ENCODE measurements at places on chromosomes 11 and 22.

DNA sequence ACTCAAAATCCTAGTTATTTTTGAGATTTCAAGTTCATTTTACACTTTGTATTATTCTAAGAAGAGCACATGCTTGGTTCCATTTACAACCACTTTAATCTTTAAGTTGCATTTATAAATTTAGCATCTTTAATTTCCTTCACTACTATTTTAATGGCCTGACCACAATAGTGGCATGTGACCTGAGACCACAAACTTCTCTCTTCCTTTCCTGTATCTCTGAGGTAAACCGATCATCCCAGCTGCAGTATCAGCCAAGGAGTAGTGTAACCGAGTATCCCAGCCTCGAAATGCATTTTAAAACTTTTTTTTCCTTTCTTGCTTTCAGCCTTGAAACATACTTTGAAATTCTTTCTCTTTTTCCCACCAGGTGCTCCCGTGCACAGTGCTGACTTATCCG is 28.7 kb upstream of the CBX6 start:
- DNase-seq: no peak

DNA sequence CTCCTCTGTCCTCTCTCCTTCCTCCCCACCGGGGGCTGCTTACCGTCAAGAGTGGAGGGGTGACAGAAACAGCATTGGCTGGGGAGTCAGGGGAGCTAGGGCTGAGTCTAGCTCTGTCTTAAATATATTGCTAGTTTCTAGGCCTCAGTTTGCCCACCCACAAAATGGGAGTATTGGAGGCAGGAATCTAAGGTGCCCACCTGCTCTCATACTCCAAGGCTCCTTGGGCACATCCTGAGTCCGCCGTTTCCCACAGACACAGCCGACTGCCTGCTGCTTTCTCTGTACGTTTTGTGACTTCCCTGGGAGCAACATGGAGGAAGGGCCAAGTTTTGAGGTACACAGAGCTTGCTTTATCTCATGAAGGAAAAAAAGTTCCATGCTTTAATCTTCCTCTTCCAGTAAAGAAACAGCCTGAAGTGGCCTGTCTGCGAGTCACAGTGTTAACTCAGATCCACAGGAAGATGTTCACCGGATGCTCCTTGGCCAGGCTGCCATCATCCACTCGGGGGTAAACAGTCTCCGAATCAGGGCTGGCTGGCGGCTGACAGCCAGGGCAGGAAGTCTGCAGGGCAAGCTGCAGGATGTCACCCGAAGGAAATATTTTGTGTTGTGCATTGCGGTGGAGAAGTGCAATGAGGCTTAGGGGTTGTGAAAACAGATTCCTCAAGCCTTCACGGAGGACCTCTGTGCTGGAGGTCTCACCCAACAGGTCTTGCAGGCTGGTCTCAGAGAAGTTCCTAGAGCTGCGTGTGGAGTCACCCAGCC is 11.0 kb upstream of the CERK start:
- DNase-seq: no peak

- DNase-seq: no peak
Measured at GRCh38 chr11:66987924-66988637, 13.0 kb downstream of the C11orf86 start.

DNA sequence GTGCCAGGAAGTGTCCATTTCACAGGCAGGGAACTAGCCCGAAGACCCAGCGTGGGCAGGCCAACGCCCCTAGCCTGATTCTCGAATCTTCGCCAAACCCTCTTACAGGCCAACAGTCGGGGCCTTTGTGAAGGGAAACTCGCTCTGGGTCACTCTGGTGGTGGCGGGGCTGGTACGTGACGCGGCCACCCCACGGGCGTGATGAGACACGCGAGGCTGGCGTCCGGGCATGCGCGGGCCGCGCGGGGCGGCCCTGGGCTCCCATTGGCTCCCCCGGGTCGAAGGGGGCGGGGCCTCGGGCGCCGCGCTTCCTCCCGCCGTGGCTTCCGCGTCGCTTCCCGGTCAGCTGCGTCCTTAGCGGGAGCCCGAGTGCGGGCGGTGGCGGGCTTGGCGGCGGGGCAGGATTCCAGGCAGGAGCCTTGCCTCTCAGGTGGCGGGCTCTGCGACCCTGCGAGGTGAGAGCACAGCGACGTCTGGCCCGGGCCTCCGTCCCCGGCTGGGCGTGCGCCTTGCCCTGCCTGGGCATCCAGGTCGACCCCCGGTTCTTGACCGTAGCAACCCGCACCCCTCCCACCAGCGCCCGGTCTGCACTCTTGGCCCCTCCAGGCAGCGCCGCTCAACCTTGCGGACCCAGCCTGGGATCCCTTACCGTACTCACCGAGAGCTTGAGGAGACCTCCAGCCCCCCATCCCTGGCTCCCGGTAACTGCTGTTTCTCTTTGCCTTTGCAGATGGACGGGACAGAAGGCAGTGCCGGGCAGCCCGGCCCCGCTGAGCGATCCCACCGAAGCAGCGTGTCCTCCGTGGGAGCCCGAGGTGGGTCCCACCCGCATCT is at the start of gene FRMD8:
FRMD8 (plus strand) TSS at position 331 of the 834 bp plus-strand sequence; CDS start at position 731, 400 bp downstream.
- DNase-seq: no peak

- DNase-seq: peak; percentile 83
Measured at GRCh38 chr11:96389720-96390487, at the start of the genes CCDC82 and JRKL. Gene CCDC82, minus strand, starts transcription at chr11:96389912. Its CDS starts 5,165 bp downstream, at chr11:96384747. Gene JRKL, plus strand, starts transcription at chr11:96390013. Its CDS starts 637 bp downstream, at chr11:96390650.

DNA sequence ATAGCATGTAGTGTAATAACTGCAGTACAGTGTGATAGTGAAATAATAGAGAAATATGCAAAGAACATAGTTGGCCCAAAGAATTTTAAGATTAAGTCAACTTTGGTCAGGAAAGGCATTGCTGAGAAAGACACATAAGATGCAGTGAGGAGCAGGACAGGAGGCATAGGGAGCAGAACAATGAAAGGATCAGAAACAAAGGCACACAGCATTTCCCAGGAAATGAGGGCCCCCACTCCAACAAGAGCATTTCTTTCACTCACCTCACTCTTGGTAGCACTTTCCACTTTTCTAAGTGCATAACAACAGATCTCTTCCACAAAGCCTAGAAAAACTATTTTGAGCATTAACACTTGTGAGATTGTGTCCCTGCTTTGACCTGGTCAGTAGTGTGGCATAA is 238.4 kb upstream of the FAT3 start:
- DNase-seq: no peak

DNA sequence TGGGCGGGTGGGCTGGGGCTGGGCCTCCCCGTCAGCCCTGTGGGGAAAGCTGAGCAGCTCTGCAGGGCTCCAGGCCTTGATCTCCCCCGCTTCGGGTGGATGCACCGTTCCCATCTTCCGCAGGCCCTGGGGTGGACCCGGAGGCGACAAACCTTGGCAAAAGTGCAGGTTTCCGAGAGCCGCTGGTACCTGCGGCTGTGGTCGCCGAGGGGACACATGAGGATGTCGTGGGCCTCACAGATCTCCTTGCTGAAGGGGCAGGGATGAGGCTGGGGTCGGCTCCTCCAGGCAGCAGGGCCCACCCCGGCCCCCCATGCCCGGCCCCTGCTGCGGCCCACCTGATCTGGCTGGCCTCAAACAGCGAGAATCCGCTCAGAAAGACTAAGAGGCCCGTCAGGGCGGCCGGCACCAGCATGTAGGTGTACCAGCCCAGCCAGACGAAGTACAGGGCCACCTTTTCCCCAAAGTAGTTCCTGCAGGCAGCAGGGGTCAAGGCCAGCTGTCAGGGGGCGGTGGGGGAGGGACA is 11.8 kb downstream of the ANO9 start:
- no peak for DNase-seq

DNA sequence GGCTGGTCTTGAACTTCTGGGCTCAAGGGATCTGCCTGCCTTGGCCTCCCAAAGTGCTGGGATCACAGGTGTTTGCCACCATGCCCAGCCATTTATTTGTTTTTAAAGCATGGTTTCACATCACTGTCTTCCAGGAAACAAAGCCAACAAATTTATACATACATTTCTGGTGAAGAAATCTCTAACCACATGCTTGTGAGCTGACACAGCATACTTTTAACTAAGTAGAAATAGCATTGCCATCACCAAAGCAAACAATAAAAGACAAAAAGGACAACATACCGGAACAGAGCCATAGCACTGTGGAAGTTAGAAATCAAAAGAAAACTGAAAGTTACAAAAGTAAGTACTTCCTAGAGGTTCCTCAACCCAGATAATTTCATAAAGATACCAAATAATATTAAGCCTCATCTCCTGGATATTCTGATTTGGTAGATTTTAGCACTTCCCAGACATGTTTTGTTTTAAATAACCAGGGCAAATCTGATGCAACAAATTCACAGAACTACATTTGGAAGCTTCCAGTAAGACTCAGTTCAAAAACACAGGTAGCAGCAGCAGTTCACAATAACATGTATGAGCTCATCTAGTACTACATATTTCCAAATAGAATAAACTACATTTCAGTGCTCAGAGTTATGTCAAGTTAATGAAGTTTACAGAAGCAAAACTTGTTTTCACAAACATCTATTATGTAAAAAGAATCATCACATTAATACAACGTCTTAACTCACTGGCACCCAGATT is 70.6 kb downstream of the RRAS2 start:
- no peak for DNase-seq
